Activated naive CD4-positive, alpha-beta T cell (primary cell): ENCODE measurements at places on chromosomes 5 and 9.

DNA sequence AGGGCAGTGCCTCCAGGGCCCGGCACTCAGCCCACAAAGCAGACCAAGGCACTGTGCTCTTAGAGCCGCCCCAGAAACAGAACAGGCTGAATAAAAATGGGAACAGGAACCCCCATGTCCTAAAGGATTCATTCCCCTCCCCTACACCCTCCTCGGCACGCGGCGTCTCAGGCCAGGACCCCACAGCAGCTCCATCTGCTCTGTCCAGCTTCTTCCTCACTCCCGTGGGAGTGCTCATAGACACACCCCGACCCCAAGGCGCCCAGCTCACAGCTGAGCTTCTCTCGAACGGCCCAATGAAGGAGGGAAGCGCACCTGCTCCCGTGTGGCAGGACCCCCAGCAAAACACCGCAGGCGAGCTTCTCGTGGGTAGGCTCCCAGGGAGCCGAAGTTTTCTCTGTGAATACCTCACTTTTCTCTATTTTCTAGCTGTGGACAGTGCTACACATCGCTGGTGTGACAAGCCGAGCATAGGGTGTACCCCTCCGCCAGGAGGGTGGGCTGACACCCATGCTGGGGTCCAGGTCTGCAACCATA lies 15.4 kb upstream of the QSOX2 start:
- DNase-seq = no peak

GRCh38 chr9:76266649-76267283 lies 127.5 kb downstream of the RFK start:
- DNase-seq = no peak

DNA sequence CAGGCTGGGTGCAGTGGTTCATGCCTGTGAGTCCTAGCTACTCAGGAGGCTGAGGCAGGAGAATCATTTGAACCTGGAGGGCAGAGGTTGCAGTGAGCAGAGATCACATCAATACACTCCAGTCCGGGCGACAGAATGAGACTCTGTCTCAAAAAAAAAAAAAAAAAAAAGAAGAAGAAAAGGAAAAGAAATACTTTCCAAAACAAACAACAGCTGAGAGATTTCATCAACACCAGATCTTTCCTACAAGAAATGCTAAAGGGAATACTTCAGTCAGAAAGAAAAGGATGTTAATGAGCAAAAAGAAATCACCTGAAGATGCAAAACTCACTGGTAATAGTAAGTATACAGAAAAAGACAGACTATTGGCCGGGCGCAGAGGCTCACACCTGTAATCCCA lies 8.4 kb downstream of the CCIN start:
- DNase-seq = no peak

GRCh38 chr5:154402611-154403010 lies 43.2 kb upstream of the SAP30L start:
- DNase-seq = no peak

GRCh38 chr9:7097785-7098752 lies 340.3 kb downstream of the KDM4C start:
- DNase-seq = no peak

DNA sequence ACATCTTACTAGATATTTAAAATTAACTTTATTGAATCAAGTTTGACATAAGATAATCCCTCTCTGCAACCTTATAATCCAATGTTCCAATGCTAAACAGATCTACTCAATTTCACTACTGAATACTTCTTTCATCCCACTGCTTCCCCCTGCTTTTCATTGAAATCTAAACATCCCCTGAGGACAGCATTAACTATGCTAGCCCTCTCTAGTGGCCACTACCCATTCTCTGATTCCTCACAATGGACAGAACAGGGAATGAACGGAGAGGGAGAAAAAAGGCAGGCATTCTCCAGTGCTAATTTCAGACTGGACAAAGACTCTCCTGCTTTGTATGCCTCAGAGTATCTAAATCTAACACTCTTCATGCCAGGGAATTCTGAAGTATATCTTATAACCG lies 54.3 kb upstream of the RGS7BP start:
- no peak for DNase-seq

DNA sequence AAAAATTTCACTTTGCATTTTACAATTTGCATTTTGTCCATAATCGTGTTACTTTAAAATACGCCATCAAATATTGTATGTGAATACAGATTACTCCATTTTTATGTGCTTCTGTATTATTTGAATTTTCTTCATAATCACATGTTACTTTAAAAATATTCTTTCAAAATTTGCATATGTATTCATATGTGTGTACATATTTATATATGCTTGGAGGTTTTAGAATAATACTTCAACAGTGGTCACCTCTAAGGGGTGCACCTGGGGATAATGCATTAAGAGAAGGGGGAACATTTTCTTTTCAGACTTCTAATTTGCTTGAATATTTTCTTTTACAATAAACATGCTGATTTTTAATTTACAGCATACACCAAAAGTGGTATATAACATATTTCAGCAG lies 21.9 kb upstream of the ELL2 start:
- no peak for DNase-seq

DNA sequence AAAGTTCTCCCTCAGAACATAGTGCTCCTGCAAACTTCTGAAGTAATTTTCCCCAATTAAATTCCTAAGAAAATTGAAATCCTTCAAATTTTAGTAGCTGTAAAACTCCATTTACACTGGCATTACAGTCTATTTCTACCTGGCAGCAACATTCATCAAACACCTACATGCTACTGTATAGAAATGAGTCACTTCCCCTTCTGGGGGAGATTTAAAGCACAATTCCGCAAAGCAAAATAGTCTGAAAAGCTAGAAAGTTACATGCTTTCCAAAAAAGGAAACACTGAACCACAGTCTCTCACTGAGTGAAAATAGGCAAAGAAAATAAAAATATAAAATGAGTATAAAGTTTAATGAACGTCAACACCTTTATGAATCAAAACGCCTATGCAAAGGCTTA lies 43.3 kb downstream of the MCTP1 start:
- no peak for DNase-seq

- DNase-seq = no peak
Measured at GRCh38 chr5:172870715-172871461, 36.8 kb downstream of the ERGIC1 start.

GRCh38 chr9:124410321-124410913 lies 4.8 kb downstream of the PSMB7 start:
- no peak for DNase-seq

- no peak for DNase-seq
Measured at GRCh38 chr5:93311881-93312280, 269.1 kb downstream of the NR2F1-AS1 start.
